Calu3 (cell line): ENCODE measurements at places on chromosomes 1 and 21.

GRCh38 chr1:22611530-22611947 is 24.9 kb upstream of the C1QA start:
- peak; percentile 44 for DNase-seq

- DNase-seq: no peak
Measured at GRCh38 chr1:100613817-100614559, 76.0 kb downstream of the GPR88 start.

DNA sequence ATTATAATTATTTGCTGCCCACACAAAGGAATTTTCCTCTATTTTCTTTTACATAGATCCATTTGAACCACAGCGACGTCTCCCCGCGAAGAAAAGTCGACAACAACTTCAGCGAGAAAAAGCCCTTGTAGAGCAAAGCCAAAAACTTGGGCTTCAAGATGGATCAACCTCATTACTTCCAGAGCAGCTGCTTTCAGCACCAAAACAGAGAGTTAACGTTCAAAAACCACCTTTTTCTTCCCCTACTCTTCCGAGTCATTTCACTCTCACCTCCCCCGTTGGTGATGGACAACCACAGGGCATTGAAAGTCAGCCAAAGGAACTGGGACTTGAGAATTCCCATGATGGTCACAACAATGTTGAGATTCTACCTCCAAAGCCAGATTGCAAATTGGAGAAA is 7.2 kb downstream of the GORAB start:
- DNase-seq: no peak

DNA sequence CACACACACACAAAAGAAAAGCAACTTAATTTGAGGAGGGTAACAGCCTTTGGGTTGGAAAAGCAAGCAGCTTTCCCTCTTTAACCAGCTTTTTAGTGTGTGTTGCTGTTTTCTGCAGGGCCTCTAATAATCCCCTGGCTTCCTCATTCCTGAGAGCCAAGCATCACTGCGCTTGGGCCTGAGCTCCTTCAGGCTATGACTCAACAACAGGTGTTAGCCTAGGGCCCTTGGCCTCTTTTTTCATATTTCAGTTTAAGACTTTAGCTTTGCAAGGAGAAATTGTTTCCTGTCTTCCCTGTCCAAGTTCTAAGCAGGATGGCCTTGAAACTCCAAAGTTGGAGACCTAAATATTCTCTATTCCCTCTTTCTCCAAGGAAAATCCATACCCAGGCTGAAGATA is 26.2 kb upstream of the SNX27 start:
- DNase-seq: peak; percentile 77

DNA sequence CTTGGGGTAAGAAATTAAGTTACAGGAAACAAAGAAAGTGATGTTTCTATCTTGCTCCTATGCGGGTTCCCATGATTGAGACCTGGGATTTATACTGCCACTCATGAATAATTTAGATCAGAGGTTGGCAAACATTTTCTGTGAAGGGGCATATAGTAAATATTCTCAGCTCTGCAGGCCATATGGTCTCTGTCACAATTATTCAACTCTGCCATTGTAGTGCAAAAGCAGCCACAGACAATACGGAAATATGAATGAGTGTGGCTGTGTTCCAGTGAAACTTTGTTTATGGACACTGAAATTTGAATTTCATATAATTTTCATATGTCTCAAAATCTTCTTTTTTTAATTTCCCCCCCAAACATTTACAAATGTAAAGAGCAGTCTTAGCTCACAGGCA is 127.2 kb downstream of the FOXD2 start:
- no peak for DNase-seq

GRCh38 chr1:18343581-18343980 is 137.1 kb upstream of the KLHDC7A start:
- DNase-seq: no peak

DNA sequence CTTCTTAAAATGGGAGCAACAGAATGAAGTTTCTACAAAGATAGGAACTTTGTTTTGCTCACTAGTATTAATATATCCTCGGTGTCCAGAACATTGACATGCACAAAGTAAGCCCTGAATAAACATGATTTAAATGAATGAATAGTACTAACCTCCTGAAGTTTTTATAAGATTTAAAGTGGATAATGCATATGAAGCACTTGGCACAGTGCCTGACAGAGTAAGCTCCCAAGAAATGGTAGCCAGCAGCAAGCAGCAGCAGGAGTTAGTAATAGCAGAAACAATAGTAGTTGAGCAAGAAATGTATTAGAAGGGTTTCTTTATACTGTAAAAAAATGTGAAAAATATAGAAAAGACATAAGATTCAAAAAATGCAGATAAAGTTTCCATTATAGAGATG is 258.1 kb upstream of the C1orf87 start:
- DNase-seq: no peak

DNA sequence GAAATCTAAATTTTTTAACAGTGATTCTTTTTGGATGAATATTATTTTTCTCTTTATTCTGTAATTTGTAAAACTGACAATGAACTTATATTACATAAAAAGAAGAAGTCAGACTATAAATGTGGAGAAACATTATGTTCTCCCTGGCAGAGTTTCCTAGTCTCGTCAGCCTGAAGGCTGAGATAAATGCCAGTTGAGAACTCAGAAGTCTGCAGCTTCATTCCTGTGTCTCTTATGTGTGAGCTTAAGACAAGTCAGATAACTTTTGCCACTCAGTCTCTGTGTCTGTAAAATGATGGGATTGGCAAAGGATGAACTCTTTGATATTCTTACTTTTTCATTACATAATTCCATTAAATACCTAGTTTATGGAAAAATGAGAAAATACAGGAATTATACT is 568.8 kb upstream of the ZRANB2 start:
- no peak for DNase-seq

GRCh38 chr1:210233495-210234328 is 1.1 kb downstream of the SERTAD4 start:
- DNase-seq: peak; percentile 89

GRCh38 chr1:236799001-236799400 is 3.9 kb downstream of the MTR start:
- DNase-seq: no peak

DNA sequence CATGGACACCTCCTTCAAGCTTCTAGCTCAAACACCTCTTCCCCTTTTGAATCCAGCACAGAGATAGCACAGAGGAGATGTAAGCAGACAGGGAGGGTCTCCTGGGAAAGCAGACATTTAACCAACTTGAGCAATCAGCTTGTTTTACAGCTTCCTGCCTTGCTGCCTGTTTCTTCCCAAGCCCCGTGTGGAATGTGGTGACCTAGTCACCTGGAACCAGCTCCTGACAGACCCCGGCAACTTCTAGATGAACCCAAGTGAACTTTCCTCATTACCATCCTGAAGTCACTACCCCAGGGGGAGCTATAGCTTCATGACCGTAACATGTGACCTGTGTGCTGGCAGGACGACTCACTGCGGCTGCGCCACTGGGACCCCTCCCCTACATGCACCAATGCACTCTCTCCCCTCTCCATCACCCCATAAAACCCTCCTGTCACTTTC is 24.1 kb upstream of the TTF2 start:
- DNase-seq: no peak

DNA sequence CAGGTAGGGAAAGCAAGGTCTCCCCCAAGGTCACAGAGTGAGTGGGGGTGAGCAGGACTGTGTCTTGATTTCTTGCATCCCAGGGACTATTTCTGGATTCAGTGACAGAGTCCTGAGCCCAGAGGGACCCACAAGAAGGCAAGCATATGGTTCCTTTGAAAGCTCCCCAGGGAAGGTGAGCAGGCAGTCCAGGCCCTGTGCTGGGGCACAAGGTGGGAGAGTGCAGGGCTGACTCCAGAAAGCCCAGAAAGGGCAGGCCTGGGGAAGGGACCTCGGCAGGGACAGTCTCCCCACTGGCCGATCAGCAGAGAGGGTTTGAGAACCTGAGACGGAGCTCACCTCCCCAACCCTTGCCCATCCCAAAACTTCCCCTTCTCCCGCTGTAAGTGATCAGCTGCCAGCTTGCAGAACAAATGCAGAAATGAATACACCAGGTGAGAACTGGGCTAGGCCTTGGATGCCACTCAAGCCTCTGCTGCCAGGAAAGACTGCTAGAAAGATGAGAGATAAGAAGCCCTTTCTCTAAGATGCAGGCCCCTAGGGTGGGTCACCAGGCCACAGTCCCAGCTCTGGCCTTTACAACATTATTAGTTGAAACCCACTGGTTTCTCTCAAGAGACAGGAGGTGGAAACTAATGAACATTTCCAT is 121.0 kb downstream of the GLIS1 start:
- no peak for DNase-seq

DNA sequence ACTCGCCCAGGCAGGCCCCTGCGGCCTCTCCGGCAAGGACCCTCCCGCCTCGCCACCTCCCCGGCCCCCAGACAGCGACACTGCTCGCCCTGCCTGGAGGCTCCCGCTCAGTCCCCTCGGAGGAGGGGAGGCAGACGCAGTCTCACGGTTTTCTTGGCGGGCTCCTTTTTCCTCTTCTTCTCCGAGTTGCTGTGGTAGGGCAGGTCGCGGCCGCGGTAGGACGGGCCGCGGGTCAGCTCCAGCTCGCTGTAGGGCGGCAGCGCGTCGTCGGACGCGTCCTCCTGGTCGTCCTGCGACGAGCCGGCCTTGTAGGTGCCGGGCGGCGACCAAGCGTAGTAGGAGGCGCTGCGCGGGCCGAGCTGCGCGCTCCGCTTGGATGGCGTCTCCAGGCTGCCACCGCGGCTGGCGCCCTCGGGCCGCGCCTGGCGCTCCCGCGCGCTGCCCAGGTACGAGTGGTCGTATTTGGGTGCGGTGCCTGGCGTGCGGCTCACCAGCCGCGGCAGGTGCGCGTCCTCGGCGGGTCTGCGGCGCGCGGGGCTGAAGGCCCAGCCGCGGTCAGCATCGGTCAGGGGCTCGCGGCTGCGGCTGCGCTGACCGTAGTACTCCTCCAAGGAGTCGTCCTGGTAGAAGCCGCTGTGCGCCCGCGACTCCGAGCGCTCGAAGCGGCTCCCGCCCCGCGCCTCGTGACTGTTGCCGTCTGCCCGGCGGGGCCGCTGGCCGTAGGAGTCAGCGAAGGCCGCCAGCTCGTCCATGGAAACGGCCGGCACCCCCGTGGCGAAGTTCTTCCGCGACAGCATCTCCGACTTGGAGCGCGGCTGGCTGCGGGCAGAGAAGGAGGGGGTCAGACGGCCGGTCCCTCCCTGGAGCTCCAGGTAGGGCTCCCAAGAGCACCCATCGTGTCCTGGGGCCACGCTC is 44.8 kb upstream of the TADA1 start:
- no peak for DNase-seq
